ENCODE measurements at places on chromosomes 6 and 20.

DNA sequence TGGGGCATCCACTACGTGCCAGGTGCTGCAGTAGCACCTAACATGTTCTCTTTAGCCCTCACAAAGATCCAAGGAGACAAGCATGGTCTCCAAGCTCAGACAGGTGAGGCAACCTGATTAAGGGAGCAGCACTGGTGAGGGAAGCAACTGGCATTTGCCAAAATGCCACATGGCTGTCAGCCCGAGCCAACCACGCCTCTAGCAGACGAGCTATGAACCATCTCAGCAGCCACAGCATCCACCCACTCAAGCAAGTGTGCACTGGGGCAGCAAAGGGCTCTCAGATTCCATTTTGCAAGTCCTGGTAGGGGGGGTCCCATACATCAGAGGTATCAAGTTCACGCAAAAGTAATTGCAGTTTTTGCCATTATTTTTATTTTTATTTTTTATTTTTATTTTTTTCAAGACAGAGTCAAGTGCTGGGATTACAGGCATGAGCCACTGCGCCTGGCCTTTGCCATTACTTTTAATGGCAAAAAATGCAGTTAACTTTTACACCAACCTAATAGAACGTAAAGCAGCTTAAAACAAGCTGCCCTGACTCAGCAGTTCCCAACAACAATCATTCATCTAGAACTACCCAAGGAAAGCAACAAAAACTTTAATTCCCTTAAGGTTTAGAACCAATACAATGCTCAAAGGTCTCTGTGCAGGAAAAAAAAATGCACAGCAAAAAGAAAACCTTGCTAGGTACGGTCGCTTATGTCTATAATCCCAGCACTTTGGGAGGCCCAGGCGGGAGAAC lies 36.3 kb upstream of the SPDEF start:
- no peak for DNase-seq

DNA sequence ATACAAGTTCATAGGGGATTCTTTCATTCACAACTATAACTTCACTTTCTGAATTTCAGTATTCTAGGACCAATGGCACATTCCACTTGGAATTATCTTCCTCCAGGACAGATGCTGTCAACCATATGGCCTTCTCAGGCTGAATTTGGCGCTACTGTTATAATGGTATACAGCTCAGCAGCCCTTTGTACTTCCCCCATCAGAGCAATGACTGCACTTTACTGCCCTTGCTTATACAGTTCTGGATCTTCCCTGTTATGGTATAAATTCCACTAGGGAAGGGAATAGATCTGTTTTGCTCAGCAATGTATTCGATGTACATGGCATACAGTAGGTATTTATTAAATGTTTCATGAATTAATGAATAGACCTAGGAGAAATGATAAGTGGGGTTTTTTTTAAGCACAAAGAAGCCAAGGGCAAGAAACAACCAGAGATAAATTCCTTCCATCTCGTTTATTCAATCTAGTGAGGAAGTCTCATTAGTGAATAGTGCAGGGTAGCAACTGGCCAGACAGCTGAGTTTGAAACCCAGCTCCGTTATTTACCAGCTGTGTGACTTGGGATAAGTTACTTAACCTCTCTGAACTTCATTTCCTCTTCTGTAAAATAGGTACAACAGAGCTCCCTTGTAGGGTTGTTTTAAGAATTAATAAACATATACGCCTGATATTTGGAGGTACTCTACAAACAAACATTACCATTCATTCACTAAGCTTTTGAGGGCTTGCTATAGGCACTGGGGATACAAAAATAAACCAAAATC lies 97.1 kb upstream of the PRDM1 start:
- DNase-seq = no peak

- DNase-seq = no peak
These were observed 126.0 kb upstream of the TMEM170B start for GRCh38 chr6:11411593-11411992.

- DNase-seq = no peak
These were observed 21.9 kb downstream of the CD40 start for GRCh38 chr20:46139908-46140482.

GRCh38 chr6:73004231-73004630 lies 221.1 kb downstream of the KHDC1L start:
- no peak for DNase-seq

DNA sequence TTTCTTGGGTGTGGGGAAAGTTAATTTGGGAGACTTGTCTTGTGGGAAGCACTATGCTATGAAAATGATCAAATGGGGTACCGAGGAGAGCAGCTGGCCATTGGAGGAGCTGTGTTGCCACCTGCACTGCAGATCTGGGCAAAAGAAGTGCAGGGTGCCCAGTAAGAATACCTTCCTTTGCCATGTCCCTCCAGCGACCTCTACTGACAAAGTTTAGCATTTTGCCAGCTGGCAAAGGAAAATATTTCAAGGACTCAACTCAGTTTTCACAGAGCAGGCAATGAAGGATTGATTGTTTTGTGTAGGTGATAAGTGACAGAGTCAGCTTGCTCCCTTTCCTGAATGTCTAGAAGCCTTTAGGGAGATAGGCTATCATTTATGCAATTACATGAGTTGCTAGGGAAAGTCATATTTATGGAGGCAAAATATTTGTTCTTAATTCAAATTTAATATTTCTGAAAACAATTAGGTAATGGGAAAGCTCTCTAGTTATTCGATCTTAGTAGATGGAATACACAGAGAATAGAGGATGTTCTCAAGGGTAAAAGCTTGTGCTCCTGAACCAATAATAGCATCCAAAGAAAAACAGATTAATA lies 118.4 kb downstream of the FARS2 start:
- DNase-seq = no peak
